ENCODE measurements at places on chromosomes 7 and 10.

DNA sequence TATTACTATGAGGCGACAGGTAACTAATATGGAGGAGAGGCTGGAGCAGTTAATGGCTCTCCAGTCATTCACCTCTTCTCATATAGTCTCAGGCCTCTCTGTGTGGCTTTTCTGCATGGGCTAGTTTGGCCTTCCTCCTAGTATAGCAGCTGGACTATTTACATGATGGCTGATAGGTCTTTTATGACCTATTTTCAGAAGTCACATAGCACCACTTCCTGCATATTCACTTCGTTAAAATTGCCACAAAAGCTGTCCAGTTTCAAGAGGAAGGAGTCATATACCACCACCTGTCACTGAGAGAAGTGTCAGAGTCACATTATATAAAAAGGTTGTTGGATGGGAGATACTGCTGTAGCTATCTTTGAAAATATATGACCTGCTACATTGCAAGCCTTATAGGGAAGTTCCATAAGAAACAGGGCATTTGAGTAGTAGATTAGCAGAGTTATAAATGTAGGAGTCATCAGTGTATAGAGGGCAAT is 8.0 kb upstream of the DMTF1 start:
- H3K27me3 ChIP-seq, result peaks cover 2% of the 10 kb centered on the region
- DNase-seq, result no peak
- H3K4me1 ChIP-seq, result no peaks in the 10 kb centered on the region
- no peaks in the 10 kb centered on the region for H3K36me3 ChIP-seq
- H3K4me3 ChIP-seq, result no peak overlapping the region

DNA sequence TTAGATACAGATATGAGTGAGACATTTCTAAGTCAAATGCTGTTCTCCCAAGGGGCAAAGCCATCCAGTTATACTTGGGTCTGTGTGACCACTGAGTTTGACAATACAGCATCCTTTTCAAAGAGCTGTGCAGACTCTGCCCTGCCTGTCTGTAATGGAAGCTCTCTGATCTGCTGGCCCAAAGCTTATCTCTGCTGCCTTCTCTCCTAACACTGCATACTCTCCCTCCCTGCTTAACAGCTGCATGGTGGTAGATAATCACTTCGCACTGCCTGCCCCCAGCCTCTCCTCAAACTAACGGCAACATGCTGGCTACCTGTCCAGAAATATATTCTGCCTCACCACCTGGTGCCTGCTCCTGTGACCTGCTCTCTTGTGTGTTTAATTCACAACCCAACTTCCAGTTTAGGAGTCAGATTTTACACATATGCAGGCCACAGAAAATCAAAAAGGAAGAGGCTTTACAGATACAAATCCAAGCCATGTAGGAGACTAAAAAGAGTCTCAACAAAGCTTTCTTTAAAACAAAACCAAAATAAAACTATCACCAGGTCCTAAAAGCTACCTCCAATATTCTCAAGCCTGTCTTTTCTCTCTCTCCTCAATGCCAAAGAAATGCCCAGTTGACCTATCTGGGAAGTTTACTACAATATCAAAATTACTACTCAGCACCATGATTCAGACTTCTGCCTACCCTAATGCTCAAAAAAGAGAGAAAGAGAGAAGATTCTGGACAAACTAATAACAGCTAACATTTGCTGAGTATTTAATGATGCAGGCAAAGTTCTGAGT is 145.6 kb downstream of the RELN start:
- no peaks in the 10 kb centered on the region for H3K36me3 ChIP-seq
- no peak overlapping the region for H3K4me3 ChIP-seq
- no peak for DNase-seq
- H3K27ac ChIP-seq, result no peak overlapping the region
- no peaks in the 10 kb centered on the region for H3K4me1 ChIP-seq
- no peaks in the 10 kb centered on the region for H3K27me3 ChIP-seq

GRCh38 chr10:23433701-23434100 is 5.2 kb upstream of the OTUD1 start:
- H3K4me3 ChIP-seq, result no peak overlapping the region
- H3K4me1 ChIP-seq, result no peaks in the 10 kb centered on the region
- no peaks in the 10 kb centered on the region for H3K36me3 ChIP-seq
- H3K27me3 ChIP-seq, result peaks cover 5% of the 10 kb centered on the region
- no peak overlapping the region for H3K27ac ChIP-seq
- no peak for DNase-seq

GRCh38 chr10:29820890-29821461 is 186.2 kb upstream of the SVIL start:
- H3K4me1 ChIP-seq, result no peaks in the 10 kb centered on the region
- no peak overlapping the region for H3K4me3 ChIP-seq
- peaks cover 40% of the 10 kb centered on the region for H3K27me3 ChIP-seq
- no peaks in the 10 kb centered on the region for H3K36me3 ChIP-seq

DNA sequence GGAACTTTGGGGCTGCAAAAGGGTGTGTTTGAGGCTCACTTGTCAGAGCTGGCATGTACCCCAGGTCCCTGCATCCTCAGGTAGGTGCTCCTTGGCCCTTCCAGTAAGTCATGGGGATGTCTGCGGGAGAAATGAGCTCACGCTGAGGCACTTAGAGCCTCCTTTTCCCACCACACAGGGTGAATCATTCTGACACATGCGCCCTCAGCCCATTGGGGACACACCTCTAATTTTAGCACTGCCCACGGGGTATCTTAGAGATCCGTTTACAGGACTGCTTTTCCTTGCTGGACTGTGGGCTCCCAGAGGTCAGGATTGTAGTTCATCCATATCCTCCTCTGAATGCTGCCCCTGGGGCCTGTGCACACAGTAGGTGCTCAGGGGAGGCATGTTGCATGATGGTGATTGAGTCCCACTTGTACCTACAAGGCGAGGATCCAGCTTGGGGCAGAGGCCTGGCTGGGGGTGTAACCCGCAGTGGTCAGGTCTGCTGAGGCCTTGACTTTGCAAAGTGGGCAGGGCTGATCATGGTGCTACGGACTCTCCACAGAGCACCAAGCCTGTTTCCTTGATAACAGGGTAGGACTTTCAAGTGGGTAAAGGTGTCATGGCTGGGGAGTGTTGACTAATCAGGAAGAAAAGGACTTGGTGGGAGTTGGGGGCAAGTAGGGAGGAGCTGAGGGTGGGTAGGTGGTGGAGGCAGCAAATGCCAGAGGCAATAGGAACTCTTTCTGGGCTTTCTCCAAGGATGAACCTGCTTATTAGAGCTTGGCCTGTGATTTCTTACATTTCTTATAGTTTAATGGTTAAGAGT is 5.8 kb downstream of the TSPAN15 start:
- no peaks in the 10 kb centered on the region for H3K36me3 ChIP-seq
- H3K27me3 ChIP-seq, result peaks cover 4% of the 10 kb centered on the region
- H3K27ac ChIP-seq, result peak overlapping the region; percentile 49
- peaks cover 43% of the 10 kb centered on the region for H3K4me1 ChIP-seq

DNA sequence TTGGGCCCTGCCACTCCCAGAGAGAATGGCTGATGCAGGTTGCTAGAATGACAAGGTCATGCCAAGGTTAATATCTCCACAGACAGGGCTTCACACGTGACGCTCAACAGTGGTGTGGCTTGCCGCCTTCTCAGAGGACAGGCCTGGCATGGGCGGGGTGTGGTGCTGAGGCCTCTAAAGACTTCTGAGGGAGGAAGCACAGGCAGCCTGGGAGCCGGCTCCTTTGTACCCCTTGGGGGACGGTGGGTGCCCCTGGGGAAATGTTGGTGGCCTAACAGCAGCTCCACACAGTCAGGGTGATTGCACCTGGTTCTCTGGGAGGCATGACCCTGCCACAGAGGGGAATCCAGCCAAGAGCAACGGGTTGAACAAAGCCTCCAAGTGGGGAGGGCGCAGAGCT is 115.1 kb downstream of the PKD1L1 start:
- no peak for DNase-seq
- H3K4me1 ChIP-seq, result peaks cover 6% of the 10 kb centered on the region

DNA sequence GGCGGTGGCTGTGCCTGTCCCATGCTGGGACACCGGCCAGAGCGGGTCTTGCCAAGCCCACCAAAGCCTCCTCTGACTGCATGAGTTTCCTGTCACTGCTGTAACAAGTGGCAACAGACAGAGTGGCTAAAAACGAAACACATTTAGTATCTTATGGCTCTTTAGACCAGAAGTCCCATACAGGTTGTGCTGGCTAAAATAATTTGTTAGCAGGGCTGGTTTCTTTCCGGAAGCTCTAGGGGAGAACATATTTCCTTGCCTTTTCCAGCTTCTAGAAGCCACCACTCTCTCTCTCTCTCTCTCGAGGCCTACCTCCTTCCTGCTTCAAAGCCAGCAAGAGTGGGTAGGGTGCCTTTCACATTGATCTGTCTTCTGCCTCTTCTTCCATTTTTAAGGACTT is 171.6 kb upstream of the PLPP4 start:
- H3K4me1 ChIP-seq, result peaks cover 5% of the 10 kb centered on the region
- no peak overlapping the region for H3K27ac ChIP-seq
- no peak overlapping the region for H3K4me3 ChIP-seq
- no peaks in the 10 kb centered on the region for H3K36me3 ChIP-seq

- no peaks in the 10 kb centered on the region for H3K36me3 ChIP-seq
- H3K27ac ChIP-seq, result no peak overlapping the region
- DNase-seq, result no peak
- H3K4me1 ChIP-seq, result no peaks in the 10 kb centered on the region
- H3K4me3 ChIP-seq, result no peak overlapping the region
Observed at GRCh38 chr10:43272030-43272429, 5.2 kb upstream of the RASGEF1A start.

GRCh38 chr10:48287417-48288391 is 13.2 kb upstream of the FRMPD2 start:
- peaks cover 13% of the 10 kb centered on the region for H3K4me1 ChIP-seq
- peaks cover 40% of the 10 kb centered on the region for H3K27me3 ChIP-seq
- no peak overlapping the region for H3K4me3 ChIP-seq
- no peak for DNase-seq

- no peaks in the 10 kb centered on the region for H3K36me3 ChIP-seq
- no peak overlapping the region for H3K27ac ChIP-seq
- no peak for DNase-seq
- no peaks in the 10 kb centered on the region for H3K4me1 ChIP-seq
- H3K27me3 ChIP-seq, result no peaks in the 10 kb centered on the region
- H3K4me3 ChIP-seq, result no peak overlapping the region
Observed at GRCh38 chr10:37758074-37758473, 99.3 kb downstream of the ZNF248 start.

GRCh38 chr7:44291733-44292419 is 33.5 kb downstream of the CAMK2B start:
- no peak overlapping the region for H3K4me3 ChIP-seq
- H3K4me1 ChIP-seq, result no peaks in the 10 kb centered on the region
- DNase-seq, result no peak

- no peaks in the 10 kb centered on the region for H3K36me3 ChIP-seq
- no peak overlapping the region for H3K4me3 ChIP-seq
- peaks cover 4% of the 10 kb centered on the region for H3K27me3 ChIP-seq
Observed at GRCh38 chr10:1247598-1248261, 191.5 kb downstream of the WDR37 start.

GRCh38 chr7:99375070-99375807 is 709 bp downstream of the ARPC1B start:
- H3K36me3 ChIP-seq, result peaks cover 5% of the 10 kb centered on the region
- peak; percentile 54 for DNase-seq
- H3K4me3 ChIP-seq, result peak overlapping the region; percentile 81
- H3K27me3 ChIP-seq, result peaks cover 3% of the 10 kb centered on the region

GRCh38 chr7:75584354-75584753 is 92.2 kb downstream of the SPDYE5 start:
- no peaks in the 10 kb centered on the region for H3K4me1 ChIP-seq
- no peak overlapping the region for H3K4me3 ChIP-seq
- peaks cover 23% of the 10 kb centered on the region for H3K36me3 ChIP-seq
- H3K27ac ChIP-seq, result no peak overlapping the region

- H3K4me3 ChIP-seq, result no peak overlapping the region
- peaks cover 9% of the 10 kb centered on the region for H3K36me3 ChIP-seq
- no peak overlapping the region for H3K27ac ChIP-seq
- DNase-seq, result no peak
Observed at GRCh38 chr7:127897704-127898454, 133.4 kb downstream of the LRRC4 start.

DNA sequence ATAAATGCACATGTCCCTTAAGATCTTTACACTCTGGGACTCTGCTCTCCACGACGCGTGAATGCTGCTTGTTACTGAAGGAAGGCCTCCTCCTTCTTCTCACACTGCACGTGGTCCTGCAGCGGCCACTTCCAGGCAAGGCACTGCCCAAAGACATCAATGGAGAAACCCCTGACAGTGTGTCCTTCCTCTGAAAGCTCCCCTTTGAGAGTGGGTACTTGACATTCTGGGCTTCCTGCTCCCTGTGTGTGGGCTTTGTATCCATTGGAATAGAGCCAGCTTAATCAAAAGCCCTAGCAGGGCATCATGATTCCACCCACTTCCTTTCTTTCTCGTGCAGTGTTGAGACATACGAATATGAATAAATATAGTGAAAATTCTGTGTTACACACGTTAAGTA is 69.7 kb upstream of the STK17A start:
- no peak overlapping the region for H3K27ac ChIP-seq
- peaks cover 7% of the 10 kb centered on the region for H3K4me1 ChIP-seq
- DNase-seq, result no peak
- no peak overlapping the region for H3K4me3 ChIP-seq
- H3K27me3 ChIP-seq, result peaks cover 10% of the 10 kb centered on the region

GRCh38 chr7:105580022-105580740 is 1.1 kb downstream of the EFCAB10 start:
- peaks cover 3% of the 10 kb centered on the region for H3K27me3 ChIP-seq
- H3K4me1 ChIP-seq, result peaks cover 12% of the 10 kb centered on the region
- DNase-seq, result no peak
- H3K27ac ChIP-seq, result no peak overlapping the region
- no peak overlapping the region for H3K4me3 ChIP-seq
- H3K36me3 ChIP-seq, result peaks cover 16% of the 10 kb centered on the region

GRCh38 chr10:11018432-11018841 is 765 bp downstream of the CELF2 start:
- H3K27me3 ChIP-seq, result peaks cover 4% of the 10 kb centered on the region
- no peaks in the 10 kb centered on the region for H3K36me3 ChIP-seq
- no peak for DNase-seq
- no peaks in the 10 kb centered on the region for H3K4me1 ChIP-seq
- no peak overlapping the region for H3K4me3 ChIP-seq

DNA sequence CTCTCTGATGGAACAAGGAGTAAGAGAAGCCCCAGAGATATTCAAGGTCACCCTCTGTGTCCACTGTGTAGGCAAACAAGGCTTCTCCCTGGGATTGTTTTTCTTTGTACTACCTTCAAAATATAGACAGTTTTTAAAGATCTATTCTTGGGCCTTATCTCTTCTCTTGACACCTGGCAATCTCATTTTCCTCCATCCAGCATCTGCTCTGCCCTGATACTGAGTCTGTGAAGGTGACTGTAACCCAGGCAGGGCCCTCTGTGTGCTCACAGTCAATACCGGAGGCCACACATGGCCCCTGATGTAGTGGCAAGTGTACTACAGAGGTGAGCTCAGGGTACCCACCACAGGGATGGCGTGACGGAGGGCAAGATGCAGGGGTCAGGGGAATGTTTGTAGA is 221.1 kb downstream of the SNX10 start:
- no peak for DNase-seq
- H3K36me3 ChIP-seq, result no peaks in the 10 kb centered on the region
- no peak overlapping the region for H3K4me3 ChIP-seq
- H3K27me3 ChIP-seq, result no peaks in the 10 kb centered on the region

All from HFFc6 (cell line).